ENCODE measurements at places on chromosomes 6 and 20.

DNA sequence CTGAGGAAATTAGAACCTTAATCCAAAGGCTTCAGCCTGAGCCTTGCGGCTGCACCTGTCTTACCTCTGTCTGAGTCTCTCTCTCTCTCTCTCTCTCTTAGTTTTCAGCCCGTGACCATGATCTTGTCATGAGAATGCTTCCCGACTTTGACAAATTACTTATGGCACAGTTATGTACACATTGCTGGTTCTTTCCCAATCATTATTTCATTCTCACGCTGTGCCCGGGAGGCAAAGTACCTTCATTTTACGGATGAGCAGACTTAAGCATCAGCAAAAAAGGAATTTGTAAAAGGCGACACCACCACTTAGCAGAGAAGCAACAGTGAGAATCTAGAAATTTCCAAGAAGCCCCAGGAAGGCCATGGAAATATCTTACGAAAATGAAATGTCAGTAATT, 54.6 kb downstream of the GMPR start:
- DNase-seq = no peak

- DNase-seq = no peak
These were observed 169.8 kb downstream of the MMS22L start for GRCh38 chr6:97113170-97113569.

GRCh38 chr6:75747152-75747992, 1.7 kb upstream of the MYO6 start:
- DNase-seq = no peak

- DNase-seq = no peak
These were observed 218.0 kb upstream of the ARID1B start for GRCh38 chr6:156559162-156559690.

DNA sequence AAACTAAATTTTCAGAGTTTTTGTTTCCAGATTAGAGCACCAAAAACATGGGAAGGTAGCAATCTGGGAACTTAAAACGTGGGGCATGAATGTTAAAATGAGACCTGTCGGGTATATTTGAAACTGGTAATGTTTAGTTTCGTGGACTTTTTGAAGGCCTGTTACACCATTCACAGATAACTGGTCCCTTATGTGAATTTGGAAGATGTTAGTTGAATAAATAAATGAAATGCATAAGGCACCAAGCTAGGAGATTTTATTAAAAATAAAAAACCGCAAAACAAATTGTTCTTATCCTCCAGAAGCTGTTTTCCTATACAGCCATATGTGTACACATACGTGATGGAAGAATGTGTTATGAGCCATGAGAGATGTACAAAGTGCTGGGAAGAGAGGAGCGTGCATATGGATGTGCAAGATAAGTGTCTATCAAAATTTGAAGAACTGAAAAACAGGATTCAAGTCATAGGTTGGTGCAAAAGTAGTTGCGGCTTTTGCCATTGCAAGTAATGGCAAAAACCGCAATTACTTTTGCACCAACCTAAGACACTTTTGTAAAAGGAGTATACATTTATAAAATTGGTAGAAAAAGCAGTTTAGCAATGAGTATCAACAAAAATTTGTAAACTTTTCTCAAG, 700 bp upstream of the MCUR1 start:
- DNase-seq = no peak

DNA sequence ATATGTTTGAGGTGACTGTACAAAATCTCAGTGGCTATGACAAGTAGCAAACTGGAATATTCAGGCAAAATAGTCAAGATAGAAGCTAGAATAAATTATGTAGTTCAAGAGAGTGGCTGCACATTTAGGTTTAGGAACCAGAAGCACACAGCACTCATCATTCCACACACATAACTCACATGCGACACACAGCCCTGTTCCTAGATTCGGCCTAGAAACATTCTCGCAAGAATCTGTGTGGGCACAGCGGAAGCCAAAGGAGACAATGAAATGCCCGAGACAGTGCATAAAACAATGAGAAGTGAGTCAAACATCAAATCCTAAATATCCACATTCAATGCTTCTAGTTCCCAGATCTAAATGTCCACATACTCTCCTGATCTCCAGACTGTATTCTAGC, 9.5 kb upstream of the SUPT3H start:
- DNase-seq = no peak

GRCh38 chr20:62371588-62372041, 4.5 kb upstream of the LAMA5 start:
- no peak for DNase-seq

- DNase-seq = peak; percentile 82
These were observed 55.5 kb upstream of the SGK1 start for GRCh38 chr6:134373282-134373922.
